ENCODE measurements at places on chromosomes 13 and 19. TPM values are rescaled to one million over a fixed set of nuclear protein-coding genes. Genes with fewer than 3 reads are reported as not detected.

GRCh38 chr13:84500016-84500415 is 617.7 kb upstream of the SLITRK1 start:
- no peak for DNase-seq

DNA sequence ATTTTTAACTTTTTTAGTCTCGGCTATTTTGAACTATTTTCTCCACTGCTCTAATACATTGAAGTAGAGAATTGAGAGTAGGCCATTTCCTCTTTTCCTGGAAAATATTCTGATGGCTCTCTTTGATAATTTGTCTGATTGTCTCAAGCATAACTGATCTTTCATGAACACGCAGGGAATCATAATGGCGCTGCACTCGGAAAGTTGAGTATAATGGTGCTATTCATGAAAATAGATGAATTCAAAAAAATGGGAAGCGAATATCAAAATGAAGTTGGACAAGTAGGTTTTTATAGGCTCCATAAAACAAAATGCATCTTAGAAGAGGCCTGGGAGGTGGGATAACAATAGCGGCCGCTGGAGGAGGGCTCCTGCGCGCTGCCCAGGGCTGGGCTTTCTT is 29.0 kb downstream of the COL4A2 start:
- no peak for DNase-seq

DNA sequence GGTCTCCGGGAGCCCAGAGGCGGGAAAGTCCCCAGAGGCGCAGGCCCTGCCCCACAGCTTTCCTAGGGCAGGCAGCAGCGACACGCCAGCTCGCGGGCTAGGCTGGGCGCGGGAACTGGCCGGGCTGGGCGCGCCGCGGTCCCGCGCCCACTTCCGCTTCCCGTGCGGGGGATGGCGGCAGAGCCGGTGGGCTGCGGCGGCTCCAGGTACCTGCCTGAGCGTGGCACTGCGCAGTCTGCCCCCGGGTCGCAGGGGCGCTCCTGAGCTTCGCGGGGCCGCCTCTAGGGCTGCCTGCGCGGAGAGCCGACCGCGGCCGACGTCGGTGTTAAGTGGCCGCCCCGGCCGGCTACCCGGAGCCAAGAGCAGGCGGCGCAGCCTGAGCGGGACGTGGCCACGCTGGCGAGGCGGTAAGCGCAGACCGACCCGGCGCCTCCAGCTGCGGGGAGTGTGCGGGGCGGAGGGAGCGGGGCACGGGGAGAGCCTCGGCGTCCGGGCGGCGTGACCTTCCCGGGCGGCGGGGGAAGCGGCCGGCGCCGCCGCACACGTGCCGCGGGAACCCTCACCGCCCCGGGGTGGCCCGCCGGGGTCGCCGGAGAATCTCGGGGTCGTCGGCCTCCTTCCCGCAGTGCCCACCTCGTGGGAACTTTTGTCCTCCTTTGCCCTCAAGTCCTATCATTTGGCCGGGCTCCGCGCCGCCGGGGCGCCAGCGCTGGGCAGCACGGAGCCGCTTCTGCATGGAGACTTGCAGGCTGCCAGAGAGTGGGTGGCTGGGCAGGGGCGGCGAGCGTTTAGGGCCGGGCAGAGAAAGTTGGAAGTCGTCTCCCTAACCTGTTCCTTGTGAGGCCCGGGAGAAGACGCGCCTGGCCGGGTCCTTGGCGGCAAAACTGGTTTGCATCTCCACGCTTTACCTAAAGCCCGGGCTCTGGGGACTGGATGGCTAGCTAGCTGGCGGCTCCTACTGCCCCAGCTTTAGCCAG is 31.4 kb upstream of the MPHOSPH8 start:
- peak; percentile 53 for DNase-seq

GRCh38 chr13:68713394-68713793 is 1394.2 kb upstream of the ATXN8OS start:
- no peak for DNase-seq

DNA sequence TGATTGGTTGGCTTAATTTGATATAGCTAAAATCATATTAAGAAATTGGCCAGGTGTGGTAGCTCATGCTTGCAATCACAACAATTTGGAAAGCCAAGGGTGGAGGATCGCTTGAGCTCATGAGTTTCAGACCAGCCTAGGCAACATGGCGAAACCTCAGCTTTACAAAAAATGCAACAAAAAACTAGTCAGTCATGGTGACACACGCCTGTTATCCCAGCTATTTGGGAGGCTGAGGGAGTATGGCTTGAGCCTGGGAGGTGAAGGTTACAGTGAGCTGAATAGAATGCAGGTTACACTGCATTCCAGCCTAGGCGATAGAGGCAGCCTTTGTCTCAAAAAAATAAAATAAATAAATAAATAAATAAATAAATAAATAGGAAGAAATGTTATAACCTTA is 1579.6 kb upstream of the SLC10A2 start:
- no peak for DNase-seq

DNA sequence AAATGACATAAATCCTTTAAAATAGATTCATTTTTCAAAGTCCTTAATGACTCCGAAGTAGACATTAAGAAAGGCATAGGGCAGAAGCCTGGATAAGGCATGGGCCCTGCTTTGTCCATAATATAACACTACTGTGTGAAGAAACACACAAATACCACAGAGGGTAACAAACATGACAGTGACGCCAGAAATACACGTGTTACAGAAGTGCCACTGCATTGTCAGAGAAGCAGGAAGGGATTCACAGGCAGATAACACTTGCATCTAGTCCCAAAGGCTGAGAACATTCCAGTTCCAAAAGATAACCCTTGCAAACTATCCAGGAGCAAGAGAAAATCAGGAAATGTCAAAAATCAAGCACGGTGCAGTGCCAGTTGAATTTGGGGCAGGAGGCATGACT is 633.2 kb downstream of the LIG4 start:
- DNase-seq: no peak

DNA sequence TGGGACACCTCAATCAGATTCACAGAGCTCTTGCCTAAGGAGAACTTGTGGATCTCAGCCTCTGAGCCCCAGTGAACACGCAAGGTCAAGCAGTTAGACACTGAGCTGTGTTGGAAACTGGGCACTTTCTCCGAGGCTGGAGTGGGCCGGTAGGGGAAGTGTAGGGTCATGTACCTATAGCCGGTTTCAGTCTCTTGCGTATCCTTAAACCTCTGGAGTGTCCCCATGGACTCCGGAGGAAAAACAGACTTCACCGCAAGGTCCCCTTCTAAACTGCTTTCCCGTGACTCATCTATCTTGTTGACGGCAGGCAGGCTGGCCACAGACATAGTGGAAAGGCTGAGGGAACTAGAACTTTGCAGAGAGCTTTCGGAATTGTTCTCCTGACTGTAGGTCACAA is 11.3 kb downstream of the IQCN start:
- peak; percentile 18 for DNase-seq

DNA sequence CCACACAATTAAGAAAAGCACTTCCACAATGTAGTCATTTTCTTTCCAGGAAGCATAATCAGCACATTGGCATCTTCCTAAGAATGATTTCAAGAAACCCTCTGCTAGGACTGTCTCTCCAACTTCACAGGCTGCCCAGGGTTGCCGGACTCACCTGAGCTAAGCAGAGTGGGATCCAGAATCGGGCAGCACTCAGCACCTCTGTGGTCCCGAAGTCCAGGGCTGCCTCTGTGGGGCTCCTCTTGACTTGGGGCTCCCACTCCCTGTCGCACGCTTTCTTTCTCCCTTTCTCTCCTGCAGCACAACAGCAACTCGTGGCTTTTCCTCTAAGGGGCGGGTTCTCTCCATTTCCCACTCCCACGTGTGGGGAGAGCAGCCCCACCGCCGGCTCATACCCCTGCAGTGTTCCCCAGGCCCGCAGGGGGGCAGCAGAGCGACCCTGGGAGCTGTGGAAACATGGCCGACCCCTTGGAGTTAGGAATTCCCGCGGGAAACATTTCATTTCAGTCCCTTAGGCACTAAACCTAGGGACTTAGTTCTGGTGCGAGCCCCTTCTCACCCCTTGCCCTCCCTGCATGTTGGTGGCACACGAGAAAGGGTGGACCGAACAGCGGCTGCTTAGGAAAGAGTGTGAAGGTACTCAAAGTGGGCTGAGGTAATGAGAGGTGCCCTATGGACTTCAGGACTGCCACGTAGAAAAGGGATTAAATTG is at the start of gene TMEM272:
Gene TMEM272, minus strand, starts transcription at position 316 of the 712 bp plus-strand sequence. CDS start 6,647 bp downstream, outside the sequence.
- peak; percentile 61 for DNase-seq

GRCh38 chr13:110319774-110320509 is 12.9 kb downstream of the COL4A2 start:
- DNase-seq: no peak

DNA sequence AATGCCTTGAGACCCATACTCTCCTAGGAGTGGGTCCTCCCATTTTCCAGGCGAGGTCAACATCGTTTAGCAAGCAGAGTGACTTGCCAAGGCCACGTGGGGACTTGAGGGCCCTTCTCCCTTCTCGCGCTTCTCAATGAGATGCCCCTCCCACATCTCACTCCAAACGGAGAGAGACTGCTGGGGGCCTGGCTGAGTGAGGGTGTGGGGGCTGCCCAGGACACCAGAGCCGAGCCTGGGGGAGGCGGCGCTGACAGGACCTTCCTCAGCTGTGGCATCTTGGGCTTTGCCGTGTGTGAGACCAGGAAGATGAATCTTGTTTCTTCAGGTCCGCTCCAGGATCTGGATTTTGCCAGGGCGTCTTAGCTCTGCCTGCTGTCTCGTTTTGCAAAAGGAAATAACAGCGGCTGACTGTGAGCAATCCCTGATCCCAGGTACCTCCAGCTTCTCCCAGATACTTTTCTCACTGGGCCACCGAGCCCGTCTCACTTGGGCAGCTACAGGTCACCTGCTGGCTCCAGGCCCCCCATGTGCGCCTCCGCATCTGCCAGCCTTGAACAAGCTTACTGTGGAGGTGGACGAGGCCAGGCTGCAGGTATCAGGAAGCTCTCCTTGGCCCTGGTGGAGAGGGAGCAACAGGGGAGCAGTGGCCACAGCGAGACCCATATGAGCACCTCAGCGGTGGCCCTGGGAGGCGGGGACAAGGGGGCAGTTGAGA is 6.0 kb downstream of the COX6B2 start:
- DNase-seq: no peak

DNA sequence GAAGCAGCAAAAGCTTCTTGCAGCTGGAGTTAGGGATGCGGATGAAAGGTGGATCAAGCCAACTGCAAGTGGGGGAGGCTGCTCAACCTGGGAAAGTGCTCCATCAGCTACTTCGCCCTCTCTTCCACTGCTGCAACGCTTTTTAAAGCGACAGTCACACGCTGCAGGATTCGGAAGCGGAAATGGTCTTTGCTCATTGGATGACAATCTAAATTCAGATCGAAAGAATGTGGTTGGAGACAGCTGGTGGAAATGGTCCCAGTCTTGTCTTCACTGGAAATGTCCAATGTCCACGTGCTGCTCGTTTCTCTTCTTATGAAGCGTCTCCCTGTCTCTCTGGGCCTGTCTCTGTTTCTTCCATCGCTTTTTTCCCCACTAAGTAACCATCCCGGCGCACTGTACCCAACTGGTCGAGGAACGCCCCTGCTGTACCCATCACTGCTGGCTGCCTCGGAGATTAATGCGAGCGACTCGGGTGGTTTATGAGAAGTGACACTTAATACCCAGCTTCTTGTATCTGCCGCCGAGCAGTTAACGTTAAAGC is 2.1 kb upstream of the FGF9 start:
- DNase-seq: no peak

- no peak for DNase-seq
These were observed 47.1 kb downstream of the USPL1 start for GRCh38 chr13:30664689-30665275.

DNA sequence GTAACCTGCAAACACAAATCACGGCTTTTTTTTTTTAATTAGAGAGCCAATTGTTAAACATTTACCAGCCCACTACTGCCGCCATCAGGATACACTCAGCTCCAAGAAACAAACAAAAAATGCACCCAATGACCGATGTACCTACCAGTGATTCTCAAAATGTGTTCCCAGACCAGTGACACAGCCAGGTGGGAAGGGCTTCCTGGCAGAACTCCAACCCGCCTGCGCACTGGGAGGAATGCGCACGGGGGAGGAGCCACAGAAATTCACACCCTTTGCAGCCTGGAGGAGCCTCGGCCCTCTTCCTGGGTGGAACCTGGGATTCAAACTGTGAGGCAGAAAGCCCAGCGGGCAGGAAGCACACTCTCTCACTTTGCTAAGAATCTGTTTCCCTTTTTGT is 255.9 kb downstream of the TBC1D4 start:
- DNase-seq: no peak

DNA sequence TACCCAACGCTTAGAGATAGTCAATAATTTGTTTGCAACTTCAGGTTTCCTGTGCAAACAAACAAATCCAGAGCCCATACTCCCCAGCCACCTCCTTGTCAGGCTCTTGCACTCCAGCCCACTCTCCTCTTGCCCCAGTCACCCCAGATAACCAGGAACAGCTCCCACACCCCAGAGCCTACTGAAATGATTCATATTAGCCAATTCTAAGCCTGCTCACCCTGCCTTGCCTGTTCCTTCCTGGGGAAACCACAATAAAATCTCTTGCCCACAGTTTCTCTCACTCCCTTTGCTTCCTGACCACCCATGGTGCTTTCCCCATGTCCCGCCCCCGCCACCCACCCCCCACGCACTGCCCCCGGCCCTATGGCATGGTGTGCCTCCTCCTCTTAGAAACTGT is 3.8 kb upstream of the ACTL9 start:
- no peak for DNase-seq

- DNase-seq: no peak
These were observed 66.9 kb downstream of the NHLRC3 start for GRCh38 chr13:39105110-39105509.

DNA sequence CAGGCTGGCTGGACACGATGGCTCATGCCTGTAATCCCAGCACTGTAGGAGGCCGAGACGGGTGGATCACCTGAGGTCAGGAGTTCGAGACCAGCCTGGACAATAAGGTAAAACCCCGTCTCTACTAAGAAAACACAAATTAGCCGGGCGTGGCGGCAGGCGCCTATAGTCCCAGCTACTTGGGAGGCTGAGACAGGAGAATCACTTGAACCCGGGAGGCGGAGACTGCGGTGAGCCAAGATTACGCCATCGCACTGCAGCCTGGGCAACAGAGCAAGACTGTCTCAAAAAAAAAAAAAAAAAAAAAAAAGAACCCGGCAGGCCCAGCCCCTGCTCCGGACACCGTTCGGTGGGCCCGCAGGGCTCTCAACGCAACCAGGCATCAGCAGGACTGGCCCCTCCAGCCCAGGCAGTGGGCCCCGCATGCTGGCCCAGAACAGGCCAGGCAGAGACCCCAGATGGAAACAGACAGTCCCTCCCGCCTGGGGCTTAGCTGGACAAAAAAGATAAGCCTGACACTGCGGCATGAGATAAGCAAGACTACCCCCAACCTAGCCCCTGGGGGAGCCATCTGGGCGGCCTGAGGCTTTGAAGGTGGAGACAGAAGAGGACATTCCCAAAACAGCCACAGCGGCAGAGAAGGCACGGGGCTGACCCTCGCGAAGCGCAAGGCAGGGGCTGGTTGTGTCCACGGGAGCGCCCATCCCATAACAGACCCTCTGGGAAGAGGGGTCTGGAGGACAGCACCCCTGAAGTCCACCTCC is 11.6 kb downstream of the REXO1 start:
- no peak for DNase-seq

- no peak for DNase-seq
These were observed 150.1 kb downstream of the OXGR1 start for GRCh38 chr13:96844195-96844594.

ICAM4 gene
- total RNA-seq: 0.85 TPM

RGS9BP gene
- 8.1 TPM for total RNA-seq

FCAR gene
- total RNA-seq: 0.65 TPM

PCDH17 gene
- 2.7 TPM for total RNA-seq

CASP14 gene
- total RNA-seq: not detected

CEACAM19 gene
- total RNA-seq: 6.2 TPM

GPR18 gene
- total RNA-seq: not detected

SLC7A9 gene
- 0.13 TPM for total RNA-seq

CLIP3 gene
- total RNA-seq: 7.9 TPM

MPND gene
- total RNA-seq: 22.3 TPM
